NCI-H460 (cell line): ENCODE measurements at places on chromosomes 4 and X. TPM values are rescaled to one million over a fixed set of nuclear protein-coding genes. Genes with fewer than 3 reads are reported as not detected.

- no peak for DNase-seq
These were observed 73.9 kb upstream of the ZCCHC13 start for GRCh38 chrX:74230094-74230493.

LRIT3 gene
- total RNA-seq = not detected in 2 replicates

DNA sequence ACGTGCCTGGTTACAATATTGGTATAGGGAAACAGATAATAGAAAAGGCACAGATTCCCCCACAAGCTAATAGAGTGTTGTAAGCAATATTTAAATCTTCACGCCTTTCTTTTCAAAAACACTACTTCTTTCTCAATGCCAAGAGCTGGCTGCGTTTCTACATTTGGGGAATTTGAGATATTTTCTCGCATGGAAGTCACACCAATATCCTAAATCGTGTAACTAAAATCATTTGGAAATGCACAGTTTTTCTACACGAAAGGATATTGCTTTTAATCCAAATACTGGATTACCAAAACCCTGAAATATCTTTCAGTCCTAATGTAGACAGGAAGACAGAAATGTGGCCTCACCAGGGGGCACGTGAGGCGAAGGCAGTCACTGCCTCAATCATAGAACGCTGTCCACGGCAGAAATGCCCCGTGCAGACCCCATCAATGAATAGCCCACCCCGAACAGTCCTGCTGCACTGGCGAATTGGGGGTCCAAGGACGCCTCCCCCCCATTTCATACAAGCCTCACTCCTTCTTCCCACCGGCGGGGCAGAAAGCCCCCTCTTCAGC lies 106.6 kb downstream of the NSUN7 start:
- no peak for DNase-seq

CCDC120 gene
- total RNA-seq = 0.22 and 0.52 TPM in 2 replicates

GRCh38 chrX:101028562-101028961 lies 23.3 kb downstream of the TRMT2B start:
- no peak for DNase-seq

MAGEA10 gene
- not detected in 2 replicates for total RNA-seq
